Caki2 (cell line): ENCODE measurements at places on chromosomes 2 and 18. TPM values are rescaled to one million over a fixed set of nuclear protein-coding genes. Genes with fewer than 3 reads are reported as not detected.

Gene HSBP1L1
- 7.7 and 20.6 TPM in 2 replicates for total RNA-seq

Gene RBM44
- 0.03 TPM in 1 of 2 replicates, not detected in the other for total RNA-seq

Gene GREB1
- 0.20 and 0.91 TPM in 2 replicates for total RNA-seq

Gene FAM237A
- not detected in 2 replicates for total RNA-seq

Gene HOXD3
- total RNA-seq = 4.8 and 7.5 TPM in 2 replicates

Gene RTKN
- 55.6 and 71.1 TPM in 2 replicates for total RNA-seq

Gene IL18R1
- total RNA-seq = 0.41 and 1.5 TPM in 2 replicates

Gene SERPINB4
- total RNA-seq = not detected in 2 replicates
